ENCODE measurements at places on chromosomes 4 and X.

DNA sequence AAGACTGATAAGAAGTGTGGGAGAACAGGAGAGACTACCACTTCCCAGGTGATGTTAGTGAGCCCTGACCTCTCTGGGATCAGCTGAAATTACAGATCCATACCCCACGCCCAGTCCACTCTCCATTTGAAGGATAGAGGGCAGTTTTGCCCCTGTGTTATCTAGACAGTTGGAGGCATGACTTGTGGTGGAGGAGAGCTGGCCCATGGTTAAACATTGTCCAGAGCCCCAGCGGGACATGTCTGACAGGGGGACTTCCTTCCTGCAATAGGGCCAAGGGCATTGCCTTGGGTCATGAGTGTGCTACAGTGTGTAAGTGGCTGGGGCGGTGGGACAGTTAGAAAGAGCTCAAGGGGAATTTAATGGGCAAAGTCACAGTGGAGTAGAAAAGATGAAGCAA lies 181.1 kb downstream of the MID1IP1 start:
- no peaks in the 10 kb centered on the region for H3K27me3 ChIP-seq
- no peaks in the 10 kb centered on the region for H3K36me3 ChIP-seq

DNA sequence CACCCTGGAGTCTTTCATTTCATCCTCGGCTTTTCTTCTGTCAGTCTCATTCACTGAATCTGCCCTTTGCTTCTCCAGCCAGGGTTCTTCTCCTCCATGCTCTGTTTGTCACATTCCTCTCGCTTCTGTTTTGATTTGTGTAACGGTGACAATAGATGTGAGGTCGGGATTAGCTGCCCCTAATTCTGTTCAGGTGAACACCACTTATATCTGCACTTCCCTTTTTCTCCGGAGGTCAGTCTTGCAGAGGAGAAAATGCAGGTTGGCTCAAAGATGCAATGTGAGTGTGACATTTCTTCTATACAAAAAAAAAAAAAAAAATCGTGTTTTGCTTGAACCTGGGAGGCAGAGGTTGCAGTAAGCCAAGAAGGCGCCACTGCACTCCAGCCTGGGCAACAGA lies 262.9 kb downstream of the ASMT start:
- no peaks in the 10 kb centered on the region for H3K4me1 ChIP-seq
- no peak overlapping the region for H3K27ac ChIP-seq
- DNase-seq = no peak
- H3K27me3 ChIP-seq = no peaks in the 10 kb centered on the region
- no peak overlapping the region for H3K4me3 ChIP-seq

GRCh38 chr4:128470492-128471053 lies 183.0 kb upstream of the PGRMC2 start:
- no peak for DNase-seq
- H3K4me1 ChIP-seq = no peaks in the 10 kb centered on the region
- no peaks in the 10 kb centered on the region for H3K27me3 ChIP-seq
- no peak overlapping the region for H3K4me3 ChIP-seq

- no peak overlapping the region for H3K27ac ChIP-seq
- no peak for DNase-seq
- peaks cover 3% of the 10 kb centered on the region for H3K4me1 ChIP-seq
- H3K27me3 ChIP-seq = no peaks in the 10 kb centered on the region
Measured at GRCh38 chr4:151658959-151659600, 101.7 kb downstream of the GATB start.

DNA sequence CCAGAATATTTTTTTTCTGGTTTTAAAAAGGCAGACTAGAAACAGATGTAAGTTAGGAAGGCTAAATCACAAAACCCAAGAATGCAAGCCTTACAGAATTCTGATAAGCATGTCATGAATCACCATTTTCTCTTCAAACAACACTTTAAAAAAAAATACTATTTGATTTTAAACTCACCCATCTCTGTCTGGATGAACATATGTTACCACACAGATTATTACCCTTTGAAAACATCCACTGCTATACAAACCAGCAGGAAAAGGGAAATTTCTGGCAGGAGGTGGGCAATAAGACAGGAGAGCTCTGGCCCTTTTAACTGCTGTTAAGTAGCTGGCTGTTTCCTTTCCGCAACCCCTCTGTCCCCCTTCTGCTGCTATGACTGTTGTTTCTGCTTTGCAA lies 317.7 kb upstream of the NOCT start:
- H3K4me3 ChIP-seq = no peak overlapping the region
- no peak overlapping the region for H3K27ac ChIP-seq

DNA sequence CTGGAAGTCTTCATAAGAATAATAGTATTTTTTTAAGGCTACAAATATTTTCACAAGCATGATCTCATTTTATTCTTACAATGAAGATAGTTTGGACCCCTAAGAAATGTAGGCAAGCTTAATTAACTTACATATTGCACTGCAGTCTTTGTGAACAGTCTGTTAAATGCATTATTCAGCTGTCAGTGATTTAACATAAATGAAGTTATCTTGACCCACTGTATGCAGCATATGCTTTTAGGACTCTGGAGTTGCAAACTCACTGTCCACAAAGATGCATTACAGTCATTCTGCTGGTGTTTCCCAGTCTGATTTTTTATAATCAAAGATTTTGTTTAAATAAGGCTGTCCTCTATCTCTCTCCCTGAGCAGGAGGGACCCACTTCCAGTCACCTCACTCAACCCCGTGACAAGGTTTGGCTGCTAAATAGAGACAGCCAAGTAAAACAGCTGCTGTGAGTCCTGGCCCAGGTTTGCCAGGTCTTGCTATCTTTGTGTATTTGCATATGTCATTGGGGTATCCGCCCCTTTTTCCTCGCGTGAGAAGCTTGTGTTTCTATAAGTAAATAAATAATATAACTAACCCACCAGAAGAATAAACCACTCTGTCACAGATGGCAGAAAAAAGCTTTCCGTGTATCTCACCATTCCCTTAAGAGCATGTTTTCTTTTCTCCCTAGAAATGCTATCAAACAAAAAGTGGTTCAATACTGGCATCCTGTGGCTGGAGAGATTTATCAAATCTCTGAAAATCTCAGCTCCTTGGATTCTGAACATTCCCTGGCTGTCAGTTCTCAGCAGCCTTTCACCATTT lies 67.0 kb downstream of the SLC7A11 start:
- H3K27ac ChIP-seq = no peak overlapping the region
- H3K27me3 ChIP-seq = no peaks in the 10 kb centered on the region
- no peaks in the 10 kb centered on the region for H3K4me1 ChIP-seq
- no peaks in the 10 kb centered on the region for H3K36me3 ChIP-seq
- H3K4me3 ChIP-seq = no peak overlapping the region
